Stimulated activated CD8-positive, alpha-beta memory T cell treated with anti-CD3 and anti-CD28 coated beads, Interleukin-15, amount 100 ng/mL, for 1 hour (primary cell): ENCODE measurements at places on chromosomes 2 and 18.
A peak's percentile ranks its signal among the peaks of the same experiment; 100 is the strongest.

- DNase-seq: peak; percentile 17
Observed at GRCh38 chr2:112121682-112122254, 16.4 kb upstream of the FBLN7 start.

DNA sequence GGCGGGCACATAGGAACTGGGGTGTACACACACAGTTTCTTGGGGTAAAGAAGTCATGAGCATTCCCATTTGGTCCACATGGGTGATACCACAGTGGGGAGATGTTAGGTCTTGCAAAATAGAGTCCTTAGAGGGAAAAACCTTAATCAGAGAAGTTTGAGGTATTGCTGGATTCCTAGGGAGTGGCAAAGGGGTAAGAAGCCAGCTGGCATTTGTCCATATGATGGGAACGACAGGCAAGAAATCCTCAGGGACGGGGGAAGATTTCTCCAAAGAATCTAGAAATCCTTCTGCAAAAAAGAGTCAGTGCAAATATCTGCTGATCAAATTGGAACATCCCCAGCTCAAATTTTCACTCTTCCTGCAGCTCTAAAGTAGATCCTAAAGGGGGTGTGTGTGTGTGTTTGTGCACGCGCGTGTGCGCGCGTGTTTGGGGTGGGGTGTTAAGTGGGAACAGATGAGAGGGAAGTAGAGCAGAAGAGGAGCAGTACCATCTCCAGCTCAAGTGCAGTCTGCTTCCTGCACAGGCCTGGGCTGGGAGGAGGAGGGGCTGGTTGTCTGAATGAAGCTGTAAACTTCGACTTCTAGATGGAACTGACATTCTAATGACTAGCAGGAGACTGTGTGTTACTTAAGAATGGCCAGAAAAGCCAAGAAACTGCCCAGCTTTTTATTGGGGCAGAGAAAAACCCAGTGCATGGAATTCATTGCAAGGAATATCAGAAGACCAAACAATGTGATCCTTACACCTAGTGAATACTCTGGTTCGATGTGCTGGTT, 168.0 kb downstream of the SPP2 start:
- no peak for DNase-seq

- DNase-seq: no peak
Observed at GRCh38 chr2:37631292-37631691, 40.1 kb downstream of the CDC42EP3 start.

DNA sequence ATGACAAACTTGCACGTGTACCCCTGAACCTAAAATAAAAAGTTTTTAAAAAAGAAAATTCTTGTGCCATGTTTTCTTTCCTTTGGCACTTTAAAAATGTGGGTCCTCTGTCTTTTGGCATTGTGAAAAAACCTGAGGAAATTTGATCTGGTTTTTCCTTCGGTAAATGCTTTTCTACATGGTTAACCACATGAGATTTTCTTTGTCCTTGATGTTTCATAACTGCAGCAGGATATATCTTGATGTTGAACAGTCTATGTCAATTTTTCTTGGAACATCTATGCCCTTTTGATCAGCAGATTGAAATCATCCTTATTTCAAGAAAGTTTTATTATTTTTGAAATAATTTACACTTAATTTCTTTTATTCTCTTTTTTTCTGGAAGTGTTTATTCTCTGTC, 109.1 kb downstream of the TMEM17 start:
- no peak for DNase-seq

DNA sequence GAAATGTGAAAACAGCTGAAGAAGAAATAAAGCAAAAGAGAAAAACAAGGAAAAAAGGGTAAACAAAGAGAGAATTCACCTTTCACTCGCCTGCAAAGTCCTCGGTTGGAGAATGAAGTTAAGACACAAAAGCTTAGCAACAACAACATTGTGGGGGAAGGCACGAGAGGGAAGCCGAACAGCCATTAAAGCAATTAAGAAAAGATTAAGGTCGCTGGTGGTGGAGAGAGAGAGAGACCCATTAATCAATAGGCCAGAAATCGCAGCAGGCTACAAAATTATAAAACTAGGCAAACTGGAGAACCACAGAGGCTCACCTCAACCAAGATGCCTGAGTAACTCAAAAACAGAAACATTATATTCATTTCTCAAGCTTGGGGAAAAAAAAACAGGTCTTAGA, 120.0 kb upstream of the SIX3 start:
- no peak for DNase-seq

- no peak for DNase-seq
Observed at GRCh38 chr2:771538-771937, 94.3 kb upstream of the TMEM18 start.

GRCh38 chr2:191617575-191617974, 60.4 kb upstream of the NABP1 start:
- no peak for DNase-seq

DNA sequence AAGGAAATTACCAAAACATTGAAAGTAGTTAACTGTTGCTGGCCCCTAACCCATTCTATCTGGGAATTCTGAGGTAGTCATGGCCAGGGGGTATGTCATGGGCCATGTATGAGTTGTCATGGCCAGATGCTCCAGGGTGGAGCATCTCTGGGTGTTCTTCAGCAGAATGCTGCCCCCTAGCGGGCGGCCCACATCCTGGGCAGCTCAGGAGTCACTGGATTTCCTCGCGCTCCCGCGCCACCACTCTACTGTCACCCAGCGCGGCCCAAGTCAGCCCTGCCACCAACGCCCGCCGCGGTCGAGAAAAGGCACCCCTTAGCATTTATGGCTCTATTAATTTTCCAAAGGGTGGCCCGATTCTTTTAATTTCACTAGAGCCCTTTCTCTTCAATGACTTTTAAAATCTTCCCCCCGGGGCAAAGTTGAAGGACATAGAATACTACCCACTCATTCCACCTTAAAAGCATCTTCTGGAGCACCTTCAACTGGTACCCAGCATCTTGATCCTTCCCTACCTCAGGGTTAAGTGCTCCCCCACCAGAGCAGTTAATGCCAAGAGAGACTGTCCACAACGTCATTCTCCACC, 41.6 kb downstream of the PKDCC start:
- DNase-seq: no peak
